Activated CD4-positive, alpha-beta T cell treated with anti-CD3 and anti-CD28 coated beads, Interleukin-2, amount 50 U/mL, for 4 hours (primary cell): ENCODE measurements at places on chromosomes 4 and X.

DNA sequence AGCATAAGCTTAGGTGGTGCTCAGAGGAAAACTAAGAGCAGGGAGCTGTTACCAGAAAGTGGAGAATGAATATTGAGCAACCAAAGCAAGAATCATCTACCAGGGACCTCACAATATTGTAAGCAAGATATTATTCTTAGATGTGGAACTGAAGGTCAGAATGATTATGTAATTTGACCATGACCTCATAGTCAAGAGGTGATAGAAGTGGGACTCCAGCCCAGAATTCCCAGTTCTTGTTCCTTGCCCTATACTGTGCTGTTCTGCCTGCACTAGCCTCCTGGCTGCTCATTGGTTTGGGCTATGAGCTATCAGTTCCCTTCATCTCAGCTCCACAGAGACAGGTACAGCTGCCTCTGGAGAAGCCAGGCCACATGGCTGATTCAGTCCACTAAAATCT, 229.4 kb downstream of the LDB2 start:
- DNase-seq: no peak

- DNase-seq: no peak
Measured at GRCh38 chr4:7415927-7416686, 18.6 kb downstream of the PSAPL1 start.

GRCh38 chr4:95541889-95542607, 6.7 kb downstream of the UNC5C start:
- no peak for DNase-seq

GRCh38 chr4:105509291-105509690, 35.4 kb upstream of the PPA2 start:
- no peak for DNase-seq

DNA sequence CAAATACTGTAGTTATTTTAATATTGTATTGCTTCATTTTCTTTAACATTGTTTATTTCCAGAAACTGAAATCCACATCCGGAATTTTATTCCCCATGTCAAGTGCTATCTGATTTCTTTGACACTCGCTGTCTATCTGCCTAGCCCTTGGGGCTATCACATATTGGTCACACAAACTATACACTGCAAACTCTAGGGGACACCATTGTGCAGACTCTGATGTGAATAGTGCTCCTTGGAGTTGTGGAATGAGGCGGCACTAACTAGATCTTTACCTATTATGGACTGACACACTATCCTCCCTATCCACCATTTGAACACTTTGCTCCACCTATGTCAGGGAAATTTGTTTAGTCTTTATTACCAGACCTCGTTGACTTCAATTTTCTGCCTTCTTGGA, 534.5 kb downstream of the GLUD2 start:
- DNase-seq: no peak

- DNase-seq: no peak
Measured at GRCh38 chr4:153364061-153364460, 19.6 kb downstream of the MND1 start.

- DNase-seq: no peak
Measured at GRCh38 chr4:25401066-25401465, 24.0 kb downstream of the ANAPC4 start.
